ENCODE measurements at places on chromosomes 11 and 22. TPM values are rescaled to one million over a fixed set of nuclear protein-coding genes. Genes with fewer than 3 reads are reported as not detected.

- no peak overlapping the region for H3K27ac ChIP-seq
- H3K36me3 ChIP-seq = no peaks in the 10 kb centered on the region
- no peaks in the 10 kb centered on the region for H3K4me1 ChIP-seq
- DNase-seq = no peak
- H3K27me3 ChIP-seq = peaks cover 4% of the 10 kb centered on the region
- H3K4me3 ChIP-seq = no peak overlapping the region
Observed at GRCh38 chr22:44459551-44459950, 38.5 kb downstream of the RTL6 start.

Gene OR5P2
- not detected for total RNA-seq

DNA sequence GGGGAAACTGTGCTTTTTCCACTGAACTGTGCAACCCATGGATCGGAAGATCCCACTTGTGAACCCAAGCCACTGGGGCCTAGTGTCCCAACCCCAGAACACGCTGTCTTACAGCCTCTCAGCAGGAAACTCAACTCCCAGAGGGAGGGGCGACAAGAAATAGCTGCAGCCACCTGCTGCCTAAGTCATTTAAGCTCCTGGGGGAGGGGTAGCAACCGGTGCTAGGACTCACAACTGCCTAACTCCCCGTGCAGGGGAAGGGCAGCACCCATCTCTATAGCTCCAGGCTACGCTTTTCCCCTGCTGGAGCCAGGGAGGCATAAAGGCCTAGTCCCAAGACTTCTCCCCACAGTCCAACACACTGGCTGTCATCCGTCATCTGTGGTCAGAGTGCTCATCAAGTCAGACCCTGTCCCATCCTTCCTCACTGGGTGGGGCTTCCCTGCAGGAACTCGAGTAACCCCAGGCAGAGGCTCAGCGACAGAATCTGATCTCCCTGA is 363.0 kb downstream of the LUZP2 start:
- DNase-seq = no peak
- no peak overlapping the region for H3K27ac ChIP-seq
- no peaks in the 10 kb centered on the region for H3K27me3 ChIP-seq
- H3K36me3 ChIP-seq = peaks cover 6% of the 10 kb centered on the region
- no peaks in the 10 kb centered on the region for H3K4me1 ChIP-seq
- no peak overlapping the region for H3K4me3 ChIP-seq

DNA sequence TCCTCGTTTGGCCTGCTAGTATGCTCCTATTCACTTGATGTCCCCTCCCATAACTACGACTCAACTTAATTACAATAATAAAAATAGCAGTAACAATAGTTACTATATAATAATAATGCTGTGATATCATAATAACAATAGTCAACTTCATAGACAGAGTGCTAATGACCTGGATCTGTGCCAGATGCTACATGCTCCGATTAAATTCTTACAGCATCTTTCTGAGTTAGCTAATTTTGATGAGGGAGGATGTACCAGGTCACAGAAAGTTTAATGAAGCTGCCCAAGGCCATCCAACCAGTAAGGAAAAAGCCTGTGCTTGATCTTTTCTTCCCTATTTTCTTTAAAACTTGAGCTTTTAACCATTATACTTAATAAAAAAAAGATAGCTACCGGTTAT is 413.4 kb upstream of the LRRC4C start:
- H3K27me3 ChIP-seq = no peaks in the 10 kb centered on the region
- H3K4me1 ChIP-seq = peaks cover 4% of the 10 kb centered on the region

- peak overlapping the region; percentile 54 for H3K4me3 ChIP-seq
- H3K27me3 ChIP-seq = peaks cover 88% of the 10 kb centered on the region
- DNase-seq = no peak
- H3K4me1 ChIP-seq = peaks cover 54% of the 10 kb centered on the region
- H3K36me3 ChIP-seq = no peaks in the 10 kb centered on the region
- H3K27ac ChIP-seq = no peak overlapping the region
Observed at GRCh38 chr11:128544471-128545051, 42.8 kb downstream of the ETS1 start.

GRCh38 chr11:129451524-129451923 is 75.9 kb downstream of the BARX2 start:
- peaks cover 12% of the 10 kb centered on the region for H3K36me3 ChIP-seq
- H3K27ac ChIP-seq = no peak overlapping the region
- no peak for DNase-seq
- no peaks in the 10 kb centered on the region for H3K27me3 ChIP-seq

Gene TRPM5
- total RNA-seq = 0.09 TPM

GRCh38 chr22:37164505-37164887 is 14.8 kb upstream of the IL2RB start:
- peaks cover 5% of the 10 kb centered on the region for H3K4me1 ChIP-seq
- H3K36me3 ChIP-seq = no peaks in the 10 kb centered on the region
- no peak overlapping the region for H3K27ac ChIP-seq
- no peak for DNase-seq

DNA sequence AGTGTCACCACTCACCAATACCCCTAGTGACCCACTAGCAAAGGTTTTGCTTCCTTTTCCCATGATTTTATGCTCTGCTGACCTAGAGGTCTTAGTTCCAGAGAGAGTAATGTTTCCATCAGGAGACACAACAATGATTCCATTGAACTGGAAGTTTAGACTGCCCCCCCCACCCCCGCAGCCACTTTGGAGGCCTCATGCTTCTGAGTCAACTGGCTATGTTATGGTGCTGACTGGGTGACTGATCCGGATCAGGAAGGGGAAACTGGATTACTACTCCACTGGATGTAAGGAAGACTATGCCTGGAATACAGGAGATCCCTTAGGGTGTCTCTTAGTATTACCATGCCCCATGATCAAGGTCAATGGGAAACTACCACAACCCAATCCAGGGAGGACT is 633.6 kb downstream of the OPCML start:
- H3K27me3 ChIP-seq = no peaks in the 10 kb centered on the region
- no peak overlapping the region for H3K27ac ChIP-seq
- no peaks in the 10 kb centered on the region for H3K36me3 ChIP-seq
- no peak overlapping the region for H3K4me3 ChIP-seq

- H3K27me3 ChIP-seq = peaks cover 4% of the 10 kb centered on the region
- no peaks in the 10 kb centered on the region for H3K4me1 ChIP-seq
- H3K4me3 ChIP-seq = no peak overlapping the region
Observed at GRCh38 chr11:22165087-22165486, 27.8 kb upstream of the ANO5 start.

GRCh38 chr22:29954203-29954855 is 71.4 kb downstream of the MTMR3 start:
- no peak overlapping the region for H3K4me3 ChIP-seq
- no peak overlapping the region for H3K27ac ChIP-seq
- no peaks in the 10 kb centered on the region for H3K27me3 ChIP-seq
- H3K4me1 ChIP-seq = peaks cover 3% of the 10 kb centered on the region

Gene CNTF
- 4.4 TPM for total RNA-seq

Gene KRTAP5-3
- total RNA-seq = not detected

DNA sequence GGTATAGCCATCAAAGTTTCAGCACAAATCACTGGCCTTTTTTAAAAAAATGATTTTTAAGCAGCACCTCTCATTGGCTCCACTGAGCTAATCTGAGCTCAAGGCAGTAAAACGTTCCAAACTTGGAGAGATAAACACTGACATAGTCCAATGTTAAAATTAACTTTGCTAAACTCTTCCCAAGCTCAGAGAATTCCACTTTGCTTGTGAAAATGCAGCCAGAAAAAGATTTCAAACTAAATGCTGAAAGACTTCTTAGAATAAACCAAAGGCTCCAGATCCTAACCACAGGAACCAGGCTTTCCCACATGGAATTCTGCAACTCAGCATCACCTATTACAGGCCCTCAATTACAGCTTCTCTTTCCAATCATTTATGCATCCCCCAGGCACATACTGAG is 84.7 kb upstream of the GDPD4 start:
- H3K36me3 ChIP-seq = peaks cover 16% of the 10 kb centered on the region
- no peak overlapping the region for H3K4me3 ChIP-seq
- no peaks in the 10 kb centered on the region for H3K4me1 ChIP-seq
- H3K27ac ChIP-seq = no peak overlapping the region
- H3K27me3 ChIP-seq = no peaks in the 10 kb centered on the region

- H3K27ac ChIP-seq = no peak overlapping the region
- no peaks in the 10 kb centered on the region for H3K4me1 ChIP-seq
- no peaks in the 10 kb centered on the region for H3K27me3 ChIP-seq
- no peaks in the 10 kb centered on the region for H3K36me3 ChIP-seq
Observed at GRCh38 chr11:109018639-109019038, 353.8 kb downstream of the DDX10 start.

DNA sequence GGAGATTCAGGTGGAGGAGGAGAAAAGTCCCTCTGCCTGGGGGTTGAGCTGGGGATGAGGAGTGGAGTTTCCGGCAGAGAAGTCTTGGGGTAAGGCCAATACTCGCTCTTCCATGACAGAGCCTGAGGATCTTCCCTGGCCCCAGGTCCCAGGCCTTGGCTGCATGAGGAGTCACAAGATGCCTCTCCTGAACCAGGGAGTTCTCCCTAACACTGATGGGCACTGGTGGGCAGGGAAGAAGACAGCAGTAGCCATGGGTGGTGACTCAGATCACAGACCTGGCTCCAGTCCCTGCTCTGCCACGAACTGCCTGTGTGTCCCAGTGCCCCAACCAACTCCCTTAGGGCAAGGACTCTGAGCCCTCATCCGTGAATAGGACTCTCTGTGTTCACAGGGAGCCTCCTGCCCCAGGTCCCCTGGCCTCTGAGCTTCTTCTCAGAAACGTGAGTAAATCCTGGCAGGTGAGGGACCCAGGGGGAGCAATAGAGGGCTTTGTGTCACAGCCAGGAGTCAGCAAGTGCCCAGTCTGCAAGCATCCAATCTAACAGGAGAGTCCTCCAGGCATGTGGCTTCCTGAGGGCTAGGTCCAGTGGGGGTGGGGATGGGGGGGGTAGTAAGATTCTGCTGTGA is 45.5 kb upstream of the FTH1 start:
- no peak for DNase-seq
- H3K4me1 ChIP-seq = peaks cover 9% of the 10 kb centered on the region
- no peak overlapping the region for H3K4me3 ChIP-seq
- H3K27me3 ChIP-seq = no peaks in the 10 kb centered on the region

DNA sequence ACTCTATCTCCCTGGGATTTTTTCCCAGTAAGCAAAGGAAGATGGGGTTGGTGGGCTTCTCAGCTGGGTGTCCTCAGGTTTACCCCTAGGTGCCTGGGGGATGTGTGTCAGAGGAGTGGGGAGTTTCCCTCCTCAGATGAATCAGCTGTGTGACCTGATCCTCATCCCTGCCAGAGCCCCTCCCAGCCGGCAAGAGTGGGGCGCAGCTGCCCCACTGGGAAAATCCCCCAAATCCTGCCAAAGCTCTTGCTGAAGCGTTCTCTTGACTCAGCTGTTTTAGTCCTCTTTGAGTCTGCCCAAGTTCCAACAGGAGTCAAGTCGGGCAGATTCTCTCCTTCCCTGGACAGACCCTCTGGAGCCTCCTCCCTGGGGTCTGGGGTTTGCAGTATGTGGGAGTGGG is 6.0 kb downstream of the C11orf68 start:
- no peak overlapping the region for H3K4me3 ChIP-seq
- no peaks in the 10 kb centered on the region for H3K36me3 ChIP-seq
- no peak overlapping the region for H3K27ac ChIP-seq
- H3K27me3 ChIP-seq = peaks cover 6% of the 10 kb centered on the region
- no peak for DNase-seq

GRCh38 chr11:19073454-19074415 is 13.2 kb upstream of the MRGPRX2 start:
- DNase-seq = no peak
- H3K27me3 ChIP-seq = peaks cover 38% of the 10 kb centered on the region
- H3K4me3 ChIP-seq = no peak overlapping the region
- H3K36me3 ChIP-seq = no peaks in the 10 kb centered on the region
- no peak overlapping the region for H3K27ac ChIP-seq
- peaks cover 4% of the 10 kb centered on the region for H3K4me1 ChIP-seq

DNA sequence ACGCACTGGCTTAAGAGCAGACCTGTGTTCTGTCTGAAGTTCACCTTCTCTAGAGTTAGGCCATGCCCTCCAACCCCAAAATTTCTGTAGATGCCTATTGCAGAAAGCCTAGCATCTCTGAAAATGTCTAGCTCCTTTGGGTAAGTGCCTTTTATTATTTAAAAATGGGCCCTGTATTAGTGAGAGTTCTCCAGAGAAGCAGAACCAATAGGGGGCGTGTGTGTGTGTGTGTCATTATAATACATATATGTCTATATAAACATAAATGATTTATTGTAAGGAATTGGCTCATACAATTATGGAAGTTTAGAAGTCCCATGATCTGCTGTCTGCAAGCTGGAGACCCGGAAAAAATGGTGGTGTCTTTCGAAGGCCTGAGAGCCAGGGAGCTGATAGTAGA is 144.7 kb downstream of the TTC17 start:
- DNase-seq = no peak
- no peaks in the 10 kb centered on the region for H3K4me1 ChIP-seq
- no peak overlapping the region for H3K27ac ChIP-seq
- H3K36me3 ChIP-seq = peaks cover 4% of the 10 kb centered on the region
- H3K27me3 ChIP-seq = peaks cover 3% of the 10 kb centered on the region

DNA sequence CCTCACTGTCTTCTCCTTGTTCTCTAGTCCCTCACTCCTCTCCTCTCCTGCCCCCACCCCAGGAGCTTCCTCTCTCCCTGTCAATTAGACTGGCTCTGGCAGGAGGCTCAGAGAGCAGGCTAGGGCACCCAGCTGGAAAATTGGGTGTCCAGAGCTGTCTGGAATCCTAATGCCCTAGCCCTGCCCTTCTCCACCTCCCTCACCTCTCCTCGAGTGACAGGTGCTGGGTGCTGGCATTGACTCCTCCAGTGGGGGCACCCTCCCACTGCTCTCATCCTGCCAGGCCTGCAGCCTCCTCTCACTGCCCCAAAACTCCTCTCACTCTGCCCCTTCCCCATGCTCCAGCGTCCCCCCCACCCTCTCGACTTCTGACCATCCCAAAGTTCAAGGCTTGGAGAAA is 68.9 kb downstream of the CYTH4 start:
- no peaks in the 10 kb centered on the region for H3K4me1 ChIP-seq
- peaks cover 5% of the 10 kb centered on the region for H3K27me3 ChIP-seq
- DNase-seq = no peak
- H3K4me3 ChIP-seq = no peak overlapping the region

DNA sequence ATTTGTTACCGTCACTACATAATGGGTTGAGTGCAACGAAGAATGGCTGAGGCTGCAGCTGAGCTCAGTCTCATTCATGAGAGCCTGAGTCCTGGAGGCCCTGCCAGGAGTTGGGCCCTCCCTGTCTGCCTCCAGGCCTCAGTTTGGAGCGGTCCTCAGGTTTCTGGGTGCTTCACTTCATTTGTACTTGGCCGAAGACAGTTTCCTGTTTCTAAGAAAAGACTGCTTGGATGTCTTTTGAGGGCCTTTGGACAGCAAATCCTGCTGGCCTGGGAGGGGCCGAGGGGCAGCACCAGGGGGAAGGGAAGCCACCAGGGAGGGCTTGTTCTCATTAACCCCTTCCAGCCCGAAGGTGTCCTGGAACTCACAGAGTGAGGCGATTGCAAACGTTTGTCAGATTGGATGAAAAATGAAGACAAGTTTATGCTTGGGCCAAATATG is 163.1 kb downstream of the ETS1 start:
- no peak overlapping the region for H3K27ac ChIP-seq
- peaks cover 43% of the 10 kb centered on the region for H3K4me1 ChIP-seq
- H3K36me3 ChIP-seq = no peaks in the 10 kb centered on the region
- H3K4me3 ChIP-seq = no peak overlapping the region
- H3K27me3 ChIP-seq = no peaks in the 10 kb centered on the region
- DNase-seq = no peak

- peak overlapping the region; percentile 67 for H3K27ac ChIP-seq
- no peak for DNase-seq
- H3K27me3 ChIP-seq = no peaks in the 10 kb centered on the region
- H3K4me3 ChIP-seq = peak overlapping the region; percentile 38
- H3K36me3 ChIP-seq = no peaks in the 10 kb centered on the region
Observed at GRCh38 chr22:38760477-38761201, 4.8 kb upstream of the SUN2 start.

GRCh38 chr11:58165504-58166106 is 23.3 kb upstream of the OR9Q2 start:
- peaks cover 9% of the 10 kb centered on the region for H3K27me3 ChIP-seq
- no peak overlapping the region for H3K4me3 ChIP-seq
- peaks cover 10% of the 10 kb centered on the region for H3K4me1 ChIP-seq
- no peaks in the 10 kb centered on the region for H3K36me3 ChIP-seq

Gene CABP4
- total RNA-seq = not detected

Gene TESMIN
- total RNA-seq = 4.2 TPM

Measured in neural crest cell (in vitro differentiated cells).